ENCODE measurements at places on chromosomes 2 and 18.

DNA sequence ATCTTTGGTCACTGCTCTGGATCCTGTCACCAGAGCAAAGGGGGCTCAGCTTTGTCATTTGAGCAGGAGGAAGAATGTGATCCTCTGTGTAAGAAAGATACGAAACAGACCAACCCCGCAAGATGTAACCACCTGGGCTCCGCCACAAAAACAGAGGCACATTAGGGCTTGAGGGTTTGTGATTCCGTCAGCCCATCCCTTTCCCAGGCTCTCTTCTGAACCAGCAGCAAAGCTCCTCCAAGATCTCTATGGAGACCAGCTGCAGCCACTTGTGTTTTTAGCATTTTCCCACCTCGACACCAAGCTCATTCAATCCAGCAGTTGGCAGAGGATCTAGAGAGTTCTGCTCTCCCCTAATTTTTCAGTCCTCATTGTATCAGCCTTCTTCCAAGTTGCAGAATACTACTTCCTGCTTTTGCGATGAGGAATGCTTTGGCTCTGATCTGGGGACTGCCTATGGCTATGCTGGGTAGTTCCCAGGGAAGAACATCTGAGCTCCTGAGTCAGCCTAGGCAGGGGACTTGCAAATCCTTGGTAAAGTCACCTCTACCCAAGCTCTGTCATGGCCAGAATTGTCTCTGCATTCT, 139.6 kb upstream of the RAB12 start:
- DNase-seq: peak; percentile 26

GRCh38 chr2:158740127-158740526, 55.0 kb upstream of the DAPL1 start:
- DNase-seq: no peak

GRCh38 chr2:169348321-169349024, 13.9 kb downstream of the LRP2 start:
- no peak for DNase-seq

DNA sequence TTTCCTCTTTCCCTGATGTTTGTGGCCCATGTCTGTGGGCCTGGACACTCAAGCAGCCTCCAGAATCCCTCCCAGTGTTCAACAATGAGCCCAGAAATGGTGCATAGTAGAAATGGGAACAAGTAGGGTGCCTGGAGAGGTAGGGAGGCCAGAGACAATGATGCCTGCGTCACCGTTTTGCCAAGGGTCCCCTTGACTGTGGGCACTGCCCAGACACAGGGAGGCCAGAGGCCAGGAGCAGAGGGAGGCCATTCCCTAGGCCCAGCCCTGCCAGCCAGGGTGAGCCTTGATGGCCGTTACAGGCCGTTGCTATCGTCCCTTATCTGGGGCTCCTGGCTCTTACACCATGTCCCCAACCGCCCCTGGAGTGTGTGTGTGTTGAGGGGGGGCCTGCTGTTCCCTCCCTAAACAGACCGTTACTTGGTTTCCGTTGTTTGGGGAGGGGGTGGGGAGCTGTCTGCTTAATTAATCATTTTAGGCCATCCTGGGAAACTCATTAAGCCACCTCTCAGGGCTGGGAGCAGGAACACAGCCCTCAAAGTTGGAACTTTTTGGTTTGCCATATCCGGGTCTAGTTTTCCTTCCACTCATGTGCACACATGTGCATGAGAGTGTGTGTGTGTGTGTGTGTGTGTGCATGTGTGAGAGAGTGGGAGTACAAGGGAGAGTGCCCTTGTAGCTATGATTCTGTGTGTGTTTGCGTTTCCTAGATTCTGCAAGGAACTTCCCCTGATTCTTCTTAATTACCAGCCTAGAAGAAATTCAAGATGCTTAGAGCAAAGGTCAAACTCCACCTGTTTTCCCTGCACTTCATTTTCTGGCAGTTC, 135.2 kb upstream of the HAAO start:
- DNase-seq: no peak

- no peak for DNase-seq
Observed at GRCh38 chr2:35035883-35036282, 1319.7 kb upstream of the CRIM1 start.

DNA sequence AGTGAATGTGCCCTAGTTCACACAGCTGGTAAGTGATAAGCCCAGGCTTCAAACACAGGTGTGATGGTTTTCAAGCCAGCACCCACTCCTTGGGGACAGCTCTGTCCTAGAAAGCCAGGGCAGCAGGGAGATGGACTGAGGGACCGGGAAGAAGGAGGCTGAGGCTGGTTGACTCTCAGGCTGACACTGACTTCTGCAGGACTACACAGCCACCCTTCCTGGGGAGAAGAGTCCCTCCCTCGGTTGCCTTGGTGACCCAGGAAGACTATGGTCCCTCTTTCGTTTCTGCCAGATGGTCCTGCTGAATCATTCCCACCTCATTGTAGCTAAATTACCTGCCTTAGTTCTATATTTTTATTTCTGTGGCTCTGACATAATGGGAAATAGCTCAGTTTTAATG, 11.3 kb upstream of the FSHR start:
- DNase-seq: no peak

GRCh38 chr18:79484661-79485621, 89.2 kb downstream of the NFATC1 start:
- DNase-seq: peak; percentile 95

- DNase-seq: peak; percentile 54
Observed at GRCh38 chr2:85221067-85221691, 88.0 kb downstream of the TCF7L1 start.

- no peak for DNase-seq
Observed at GRCh38 chr18:75478996-75479880, 51.7 kb upstream of the SMIM21 start.

- no peak for DNase-seq
Observed at GRCh38 chr2:8252997-8253694, 428.7 kb upstream of the ID2 start.

GRCh38 chr2:105744909-105745853, at the start of gene NCK2:
TSS of gene NCK2 (plus strand) at chr2:105744912. CDS start at chr2:105855064, 110,152 bp downstream.
- DNase-seq: no peak

DNA sequence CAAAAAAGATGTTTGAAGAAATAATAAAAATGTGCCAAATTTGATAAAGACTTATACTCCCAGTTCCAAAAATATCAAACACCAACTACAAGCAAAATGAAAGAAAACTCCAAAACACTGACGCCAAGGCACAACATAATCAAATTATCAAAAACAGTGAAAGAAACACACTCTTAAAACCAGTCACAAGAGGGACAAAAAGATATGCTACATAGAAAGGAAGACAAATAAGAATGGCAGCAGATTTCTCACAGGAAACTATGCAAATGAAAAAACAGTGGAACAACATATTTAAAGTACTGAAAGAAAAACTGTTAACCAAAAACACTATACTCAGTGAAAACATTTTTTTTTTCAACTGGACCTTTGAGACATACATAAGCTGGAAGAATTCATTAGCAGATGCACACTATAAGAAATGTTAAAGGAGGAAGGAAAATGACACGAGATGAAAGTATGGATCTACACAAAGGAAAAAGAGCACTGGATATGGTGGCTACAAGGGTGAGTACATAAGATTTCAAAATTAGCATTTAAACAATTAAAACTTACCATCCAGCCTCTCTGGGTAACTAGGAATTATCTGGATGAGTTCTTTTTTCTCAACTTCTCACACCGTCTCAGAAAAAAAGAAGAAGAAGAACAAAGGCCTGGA, 94.0 kb upstream of the ACVR1C start:
- no peak for DNase-seq

DNA sequence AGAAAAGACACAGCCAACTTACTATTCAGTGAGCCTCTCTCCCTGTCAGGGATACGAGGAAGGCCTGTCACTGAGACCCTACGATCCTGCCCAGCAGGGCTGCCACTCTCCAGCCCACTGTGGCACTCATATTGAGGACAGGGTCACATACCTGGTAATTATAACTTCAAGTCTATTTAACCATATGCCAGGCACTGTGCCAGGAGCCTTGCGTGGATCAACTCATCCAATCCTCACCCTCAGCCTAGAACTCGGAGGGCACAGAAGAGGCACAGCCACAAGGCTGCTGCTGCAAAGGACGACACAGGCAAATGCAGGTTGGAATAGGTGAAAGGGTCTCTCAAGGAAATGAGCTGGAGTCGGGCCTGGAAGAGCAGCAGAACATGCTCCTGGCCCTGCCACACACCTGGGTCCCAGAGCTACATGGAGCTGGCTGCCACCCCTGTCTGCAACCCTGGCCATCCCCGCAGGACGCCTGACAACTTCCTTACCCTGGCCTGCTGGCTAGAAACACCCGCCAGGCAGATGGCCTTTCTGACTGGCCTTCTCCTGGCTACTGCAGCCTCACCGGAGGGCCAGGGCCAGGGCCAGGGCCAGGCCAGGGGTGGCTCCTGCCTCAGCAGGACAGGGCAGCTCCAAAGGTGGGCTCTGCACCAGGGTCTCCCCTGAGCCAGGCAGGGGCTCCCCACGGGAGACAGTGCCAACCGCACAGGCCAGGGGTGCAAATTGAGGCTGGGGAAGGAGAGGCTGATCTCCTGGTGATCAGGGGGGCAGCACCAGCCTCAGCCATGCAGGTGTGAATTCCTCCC, 32.1 kb upstream of the SLC66A3 start:
- no peak for DNase-seq

GRCh38 chr2:20008703-20009102, 3.8 kb downstream of the MATN3 start:
- no peak for DNase-seq

GRCh38 chr18:49668574-49669275, 106.9 kb downstream of the LIPG start:
- no peak for DNase-seq

GRCh38 chr2:147438882-147439281, 405.9 kb upstream of the ACVR2A start:
- DNase-seq: no peak

DNA sequence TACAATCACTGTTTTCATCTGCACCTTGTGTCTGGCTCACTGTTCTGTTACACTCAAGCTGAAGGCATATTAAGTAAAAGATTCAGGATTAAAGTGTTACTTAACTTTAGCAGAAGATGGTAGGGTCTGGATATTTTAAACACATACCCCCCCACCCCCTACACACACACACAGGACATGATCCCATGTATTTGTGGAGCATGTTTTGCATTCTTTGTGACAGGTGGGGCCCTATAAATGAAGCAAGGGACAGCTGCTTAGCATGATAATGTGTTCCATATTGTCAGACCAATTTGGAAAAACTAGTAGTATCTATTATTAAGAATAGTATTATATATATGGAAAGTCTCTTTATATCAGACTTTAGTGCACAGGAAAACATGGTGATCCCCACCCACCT, 335.2 kb upstream of the TNP1 start:
- DNase-seq: no peak

DNA sequence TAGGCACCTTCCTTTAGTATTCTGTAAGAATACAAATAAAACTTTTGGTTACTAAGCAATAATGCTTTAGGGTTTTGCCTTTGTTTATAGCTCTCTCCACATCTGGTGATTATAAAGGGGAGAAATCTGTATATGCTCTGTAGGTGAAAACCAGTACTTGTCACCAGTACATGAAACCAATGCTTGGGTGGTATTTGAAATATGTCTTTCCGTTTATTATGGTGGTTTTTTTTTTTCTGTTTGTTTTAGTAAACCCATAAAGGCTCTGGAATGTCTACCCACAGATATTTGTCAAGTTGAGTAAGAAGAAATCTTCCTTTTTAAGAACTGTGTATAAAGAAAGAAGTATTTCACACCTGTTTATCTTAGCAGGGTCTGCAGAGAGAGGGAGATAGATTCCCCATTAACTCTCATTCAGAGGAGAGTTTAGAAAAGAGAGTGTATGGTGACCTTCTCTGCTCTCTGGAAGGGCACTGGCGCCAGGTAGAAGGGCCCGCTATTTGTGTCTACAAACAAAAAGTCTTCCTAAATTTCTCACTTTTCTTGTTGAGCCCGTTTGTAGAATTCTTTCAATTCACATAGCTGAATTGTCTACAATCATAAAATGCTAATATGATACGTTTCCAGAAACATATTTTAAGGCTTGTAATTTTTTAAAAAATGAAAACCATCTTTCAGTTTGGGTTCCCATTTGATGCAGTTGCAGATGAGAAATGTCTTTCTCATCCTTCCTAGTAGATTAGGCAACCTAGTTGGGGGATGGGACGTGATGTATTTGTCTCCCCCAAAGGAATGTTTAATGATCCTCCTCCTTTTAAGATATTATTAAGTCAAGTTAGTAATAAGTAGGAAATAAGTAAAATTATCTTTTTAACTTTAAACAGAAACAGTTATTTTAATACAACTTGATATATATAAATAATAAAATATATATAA, 33.9 kb downstream of the MAP3K20 start:
- DNase-seq: peak; percentile 81

GRCh38 chr2:10004401-10004800, 38.9 kb upstream of the KLF11 start:
- no peak for DNase-seq

GRCh38 chr2:37616677-37617005, 54.8 kb downstream of the CDC42EP3 start:
- no peak for DNase-seq

DNA sequence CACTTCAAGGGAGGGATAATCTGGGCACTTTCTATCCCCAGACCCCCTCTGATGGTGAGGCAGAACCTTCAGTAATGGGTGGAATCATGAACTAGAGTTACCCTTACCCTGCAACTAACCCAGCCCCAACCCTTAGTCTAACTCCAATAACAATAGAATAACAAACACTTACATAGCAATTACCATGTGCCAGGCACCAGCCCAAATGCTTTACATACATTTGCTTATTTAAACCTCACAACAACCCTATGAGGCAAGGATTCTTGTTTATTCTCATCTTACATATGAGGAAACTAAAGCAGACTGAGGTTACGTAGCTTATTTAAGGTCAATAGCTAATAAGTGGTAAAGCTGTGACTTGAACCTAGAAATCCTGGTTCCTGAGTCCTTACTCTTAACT, 132.8 kb downstream of the CYP26B1 start:
- no peak for DNase-seq

DNA sequence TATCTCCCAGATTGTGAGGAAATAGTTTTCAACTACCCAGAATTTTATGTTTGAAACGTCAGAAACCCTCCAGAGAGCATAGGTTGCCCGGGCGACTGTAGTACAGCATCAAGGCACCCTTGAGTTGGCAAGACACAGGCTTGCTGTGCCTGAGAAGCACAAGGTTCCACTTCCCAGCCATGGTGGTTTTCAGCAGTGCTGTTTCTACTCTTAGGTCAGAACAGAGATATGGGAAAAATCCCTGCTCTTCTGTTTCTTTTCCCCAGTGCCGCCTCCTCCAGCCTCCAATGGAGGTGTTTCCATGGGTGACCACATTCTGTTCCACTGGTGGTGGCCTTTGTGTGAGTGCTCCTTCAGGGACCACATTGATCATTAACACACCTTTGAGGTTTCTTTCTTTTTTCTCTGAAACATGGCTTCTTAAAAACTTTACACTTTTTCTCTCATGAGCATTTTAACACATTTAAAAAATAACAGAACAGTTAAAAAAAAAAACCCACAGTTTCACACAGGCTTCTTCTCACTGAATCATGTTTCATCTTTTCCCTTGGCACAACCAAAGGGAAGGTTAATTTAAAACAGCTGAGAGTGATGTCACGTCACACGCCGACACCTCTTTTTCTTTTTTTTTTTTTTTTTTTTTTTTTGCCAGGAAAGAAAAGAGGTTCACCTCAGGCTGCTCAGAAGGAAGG, 229.3 kb upstream of the HDAC4 start:
- peak; percentile 11 for DNase-seq

GRCh38 chr2:224941960-224942359, 100.3 kb downstream of the DOCK10 start:
- DNase-seq: no peak

- no peak for DNase-seq
Observed at GRCh38 chr2:197131558-197131855, 179.1 kb downstream of the ANKRD44 start.

- no peak for DNase-seq
Observed at GRCh38 chr2:233033672-233034071, 1.2 kb downstream of the NEU2 start.

GRCh38 chr2:239644011-239644410, 243.2 kb upstream of the HDAC4 start:
- DNase-seq: no peak

- no peak for DNase-seq
Observed at GRCh38 chr2:217662984-217663602, 339.7 kb downstream of the TNS1 start.
